ENCODE measurements at places on chromosomes 13 and 19. TPM values are rescaled to one million over a fixed set of nuclear protein-coding genes. Genes with fewer than 3 reads are reported as not detected.

The FGF9 gene
- 29.4 TPM for polyA plus RNA-seq

The BST2 gene
- not detected for polyA plus RNA-seq

The SHISA7 gene
- polyA plus RNA-seq: 7.1 TPM

The RNF225 gene
- polyA plus RNA-seq: not detected

The GSK3A gene
- polyA plus RNA-seq: 25.2 TPM
